ENCODE measurements at places on chromosomes 1 and 21.

GRCh38 chr21:39938086-39938625 is 70.9 kb downstream of the PCP4 start:
- DNase-seq = no peak

DNA sequence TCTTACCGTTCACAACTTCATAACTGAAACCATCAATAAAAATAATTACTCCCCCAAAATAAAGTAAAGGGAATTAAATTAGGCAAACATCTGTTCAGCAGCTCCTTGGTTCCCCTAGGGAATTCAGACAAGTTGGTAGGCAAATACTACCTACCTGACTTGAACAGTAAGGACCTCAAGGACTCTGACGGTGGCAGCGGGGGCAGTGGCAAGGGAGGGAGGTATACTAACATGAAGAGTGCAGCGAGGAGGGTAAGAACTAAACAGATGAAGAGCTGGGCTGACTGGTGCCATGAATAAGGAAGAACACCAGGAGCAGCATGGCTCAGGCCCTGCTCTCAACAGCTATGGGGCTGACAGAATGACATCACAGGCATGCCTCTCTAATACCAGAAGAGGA is 33.1 kb downstream of the MTOR start:
- no peak for DNase-seq

- DNase-seq = no peak
Measured at GRCh38 chr1:219660666-219661463, 48.0 kb upstream of the ZC3H11B start.

GRCh38 chr1:47409311-47410067 is 6.6 kb upstream of the FOXE3 start:
- DNase-seq = no peak

GRCh38 chr1:159817276-159818041 is 9.2 kb upstream of the SLAMF8 start:
- no peak for DNase-seq

- DNase-seq = no peak
Measured at GRCh38 chr21:21673959-21674358, 675.8 kb downstream of the NCAM2 start.

GRCh38 chr1:2068951-2069350 is 18.7 kb downstream of the PRKCZ start:
- no peak for DNase-seq

DNA sequence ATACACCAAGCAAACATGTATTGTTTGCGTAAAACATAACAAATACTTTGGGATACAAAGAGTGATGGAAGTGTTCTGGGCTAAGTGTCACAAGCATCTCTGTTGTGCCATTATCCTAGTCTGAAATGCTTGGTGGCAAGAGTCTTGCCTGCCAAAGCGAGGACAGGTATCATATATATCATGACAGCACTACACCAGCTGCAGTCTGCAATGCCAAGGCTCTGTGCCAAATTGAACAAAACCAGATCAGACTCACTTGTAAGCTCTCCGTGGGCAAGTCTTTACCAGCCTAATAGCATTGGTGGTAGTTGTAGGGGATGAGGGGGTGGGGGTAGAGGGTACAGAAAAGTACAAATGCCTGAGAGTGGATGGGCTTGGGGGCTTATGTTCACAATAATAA is 119.2 kb downstream of the RWDD3 start:
- DNase-seq = no peak

DNA sequence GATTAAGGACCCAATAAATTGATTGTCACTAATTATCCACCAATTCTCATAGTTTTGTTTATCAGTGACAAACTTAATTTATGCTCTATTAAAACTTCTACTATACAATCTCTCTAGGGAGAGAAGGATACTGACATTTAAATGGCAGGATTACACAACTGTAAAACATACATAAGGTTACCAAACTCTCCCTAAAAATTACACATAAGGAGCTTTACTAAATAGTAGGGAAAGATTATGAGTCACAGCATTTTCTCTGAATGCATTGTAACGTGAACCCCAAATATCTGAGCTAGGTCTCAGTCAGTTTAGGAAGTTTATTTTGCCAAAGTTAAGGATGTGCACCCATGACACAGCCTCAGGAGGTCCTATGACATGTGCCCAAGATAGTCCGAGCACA is 2140.6 kb downstream of the NCAM2 start:
- DNase-seq = no peak

DNA sequence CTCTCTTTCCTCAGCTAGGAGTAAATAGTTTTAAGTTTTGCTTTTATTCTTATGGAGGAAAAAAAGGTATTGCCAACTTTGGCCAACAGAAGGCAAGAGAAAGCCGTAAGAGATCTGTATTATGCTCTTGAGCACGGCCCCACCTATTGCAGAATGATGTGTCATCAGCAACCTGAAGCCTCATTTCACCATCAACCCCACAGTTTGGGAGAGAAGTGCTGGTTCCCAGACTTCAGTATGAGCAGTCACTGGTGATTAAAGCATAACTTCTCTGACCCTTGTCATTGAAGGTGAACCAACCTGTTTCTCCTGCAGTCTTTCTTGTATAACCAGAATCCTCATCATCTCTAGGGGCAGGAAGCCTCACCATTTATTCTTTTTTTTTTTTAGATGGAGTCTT is 100.2 kb downstream of the SIPA1L2 start:
- no peak for DNase-seq

GRCh38 chr1:173266841-173267240 is 59.7 kb upstream of the TNFSF4 start:
- DNase-seq = no peak

GRCh38 chr1:3013371-3014049 is 7.8 kb upstream of the ACTRT2 start:
- DNase-seq = no peak

DNA sequence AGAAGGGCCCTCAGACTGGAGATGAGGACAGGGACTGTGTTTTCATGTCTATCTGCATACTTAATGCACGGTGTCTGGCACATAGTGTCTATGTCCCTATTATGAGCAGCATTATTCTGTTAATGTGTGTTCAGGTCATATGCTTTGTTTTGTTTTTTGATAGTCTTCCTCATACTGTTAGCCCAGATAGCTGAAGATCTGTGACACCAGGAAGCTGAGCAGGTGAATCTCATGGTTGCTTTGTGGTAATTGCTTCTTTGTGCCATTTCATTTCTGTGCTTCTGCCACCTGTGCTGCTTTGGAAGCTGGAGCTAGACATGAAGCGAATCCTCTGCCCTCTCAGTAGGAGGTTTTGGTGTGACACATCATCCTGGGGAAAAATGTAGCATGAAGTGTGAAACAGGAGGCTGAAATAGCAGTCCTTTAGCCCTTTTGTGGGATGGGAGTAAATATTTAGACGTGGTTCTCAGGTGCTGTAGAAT is 15.8 kb downstream of the SMAP2 start:
- DNase-seq = no peak

DNA sequence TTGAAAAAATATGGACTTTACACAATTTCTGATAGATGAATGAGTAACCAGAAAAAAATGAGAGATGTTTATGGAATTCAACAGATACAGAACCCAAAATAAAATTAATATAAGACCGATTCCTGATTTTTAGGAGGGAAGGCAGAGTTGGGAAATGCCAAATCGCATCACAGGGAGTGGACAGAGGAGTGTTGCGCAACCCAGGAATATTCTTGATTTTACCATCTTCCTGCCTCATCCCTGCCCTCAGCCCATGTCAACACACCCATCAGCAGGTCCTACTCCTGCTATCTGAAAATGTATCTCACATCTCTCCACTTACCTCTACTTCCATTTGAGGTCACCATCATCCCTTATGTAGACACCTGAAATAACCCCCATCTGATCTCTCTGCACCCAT is 221.0 kb downstream of the DSCAM start:
- DNase-seq = no peak

All from central memory CD8-positive, alpha-beta T cell (primary cell).